ENCODE measurements at places on chromosomes 1 and 21.

DNA sequence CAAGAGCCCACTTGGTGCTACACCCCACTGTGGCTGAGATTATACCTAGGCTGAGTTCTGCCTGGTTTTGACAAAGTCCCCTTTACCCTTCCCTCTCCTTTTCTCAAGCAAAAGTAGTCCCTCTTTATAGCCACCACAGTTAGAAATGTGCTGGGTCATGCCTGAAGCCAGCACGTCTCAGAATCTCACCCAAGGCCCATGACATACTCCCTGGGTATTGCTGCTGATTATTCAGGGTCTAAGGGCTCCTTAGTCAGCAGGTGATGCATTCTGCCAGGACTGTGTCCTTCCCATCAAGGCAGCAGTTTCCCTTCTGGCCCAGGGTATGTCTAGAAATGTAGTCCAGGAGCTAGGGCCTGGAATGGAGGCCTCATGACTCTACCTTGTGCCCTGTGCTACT, 67.3 kb upstream of the COX20 start:
- DNase-seq: no peak

GRCh38 chr21:15241997-15242736, 177.4 kb upstream of the NRIP1 start:
- peak; percentile 91 for DNase-seq

DNA sequence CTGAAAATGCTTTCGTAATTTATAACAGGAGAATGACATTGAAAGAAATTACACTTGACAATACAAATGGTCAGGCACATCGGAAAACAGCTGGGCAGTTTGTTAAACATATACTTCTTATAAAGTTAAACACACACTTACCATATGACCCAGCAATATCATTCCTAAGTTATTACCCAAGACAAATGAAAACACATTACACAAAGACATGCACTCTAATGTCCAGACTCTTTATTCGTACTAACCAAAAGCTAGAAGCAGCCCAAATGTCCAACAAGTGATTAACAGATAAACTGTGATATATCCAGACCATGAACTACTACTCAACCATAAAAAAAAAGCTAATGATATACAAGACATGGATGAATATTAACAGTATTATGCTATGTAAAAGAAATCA, 8.5 kb downstream of the AKT3 start:
- DNase-seq: no peak

GRCh38 chr1:236023926-236024565, 40.8 kb downstream of the NID1 start:
- DNase-seq: no peak

- peak; percentile 31 for DNase-seq
Observed at GRCh38 chr1:50976111-50976889, 6.3 kb downstream of the CDKN2C start.

DNA sequence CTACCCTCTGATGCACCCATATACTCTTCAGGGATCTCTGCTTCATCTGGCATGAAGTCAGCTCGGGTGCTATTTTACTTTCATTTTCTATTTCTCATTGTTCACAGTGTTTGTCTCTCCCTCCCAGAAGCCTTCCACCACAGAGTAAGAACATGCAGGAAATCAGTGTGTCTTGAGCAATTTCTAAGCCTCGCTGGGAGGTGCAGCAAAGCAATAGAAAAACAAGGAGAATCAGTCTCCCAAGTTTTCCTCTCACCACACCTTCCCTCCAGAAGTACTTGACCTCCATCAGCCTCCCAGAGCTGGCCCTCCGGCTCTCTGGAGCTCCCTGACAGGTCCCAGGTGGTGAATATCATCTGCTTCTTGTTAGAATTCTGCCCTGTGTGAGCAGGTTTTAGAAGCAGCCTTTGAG, 594.7 kb upstream of the CAMK1G start:
- DNase-seq: no peak

- DNase-seq: peak; percentile 69
Observed at GRCh38 chr1:17304151-17304825, 3.7 kb upstream of the PADI4 start.

GRCh38 chr1:222588135-222588534, 1.6 kb downstream of the TAF1A start:
- no peak for DNase-seq

DNA sequence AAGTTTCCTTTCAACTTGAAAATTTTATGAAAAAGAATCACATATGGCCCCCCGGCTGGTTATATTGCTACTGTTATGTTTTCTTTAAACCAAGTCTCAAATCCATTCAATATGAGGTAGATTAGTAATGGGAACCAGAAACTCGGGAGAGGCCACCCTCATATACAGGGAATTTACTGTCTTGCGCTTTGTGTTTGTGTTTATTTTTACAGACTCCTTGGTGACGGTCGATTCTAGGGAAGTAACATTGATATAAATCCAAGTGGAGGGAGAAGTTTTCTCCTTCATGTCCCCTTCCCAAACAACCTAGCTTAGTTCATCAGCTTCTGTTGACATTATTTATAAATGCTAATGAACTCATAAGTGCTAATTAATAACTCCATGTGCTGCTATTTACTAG, 163.5 kb upstream of the LMO4 start:
- no peak for DNase-seq

DNA sequence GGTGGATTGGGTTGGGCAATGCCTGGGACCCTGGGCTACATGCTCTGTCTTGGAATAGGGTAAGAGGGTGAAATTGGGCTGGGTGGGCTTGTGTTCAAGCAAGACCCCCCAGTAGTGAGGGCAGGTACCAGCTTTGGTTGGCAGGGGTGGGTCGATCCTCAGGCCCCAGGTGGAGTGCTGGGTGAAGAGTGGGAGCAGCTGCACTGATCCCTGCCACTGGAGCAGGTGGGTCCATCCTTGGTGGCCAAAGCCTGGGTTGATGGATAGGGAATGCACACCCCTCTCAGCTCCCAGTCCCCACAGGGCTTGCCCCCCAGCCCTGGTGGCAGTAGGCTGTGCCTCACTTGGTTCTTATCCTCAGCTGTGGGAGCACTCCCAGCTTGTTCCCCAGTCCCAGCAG, 135.2 kb downstream of the PCBP3 start:
- DNase-seq: no peak

GRCh38 chr1:8026153-8026975, at the start of gene ERRFI1:
TSS of gene ERRFI1 (minus strand) at chr1:8026309. CDS start at chr1:8015619, 10,690 bp downstream.
- peak; percentile 97 for DNase-seq

GRCh38 chr1:62082456-62083363, 111.9 kb upstream of the L1TD1 start:
- peak; percentile 52 for DNase-seq

DNA sequence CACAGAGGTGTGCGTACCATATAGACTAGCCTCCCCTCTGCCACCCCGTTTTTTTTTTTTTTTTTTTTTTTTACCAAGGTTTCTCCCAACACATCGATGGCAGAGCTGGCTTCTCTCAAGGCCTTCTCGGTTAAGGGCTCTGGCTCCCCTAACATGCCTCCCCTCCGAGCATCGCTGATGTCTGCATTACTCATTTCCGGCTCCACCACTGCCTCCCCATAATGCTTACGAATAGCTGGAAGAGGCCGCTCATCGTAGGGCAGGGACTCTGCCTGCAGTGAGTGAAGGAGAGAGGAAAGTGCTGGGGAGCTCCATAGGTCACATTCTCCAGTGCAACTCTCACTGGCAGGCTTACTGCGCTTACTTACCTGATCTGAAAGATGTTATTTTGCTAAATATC, 20.6 kb downstream of the CEP104 start:
- no peak for DNase-seq

DNA sequence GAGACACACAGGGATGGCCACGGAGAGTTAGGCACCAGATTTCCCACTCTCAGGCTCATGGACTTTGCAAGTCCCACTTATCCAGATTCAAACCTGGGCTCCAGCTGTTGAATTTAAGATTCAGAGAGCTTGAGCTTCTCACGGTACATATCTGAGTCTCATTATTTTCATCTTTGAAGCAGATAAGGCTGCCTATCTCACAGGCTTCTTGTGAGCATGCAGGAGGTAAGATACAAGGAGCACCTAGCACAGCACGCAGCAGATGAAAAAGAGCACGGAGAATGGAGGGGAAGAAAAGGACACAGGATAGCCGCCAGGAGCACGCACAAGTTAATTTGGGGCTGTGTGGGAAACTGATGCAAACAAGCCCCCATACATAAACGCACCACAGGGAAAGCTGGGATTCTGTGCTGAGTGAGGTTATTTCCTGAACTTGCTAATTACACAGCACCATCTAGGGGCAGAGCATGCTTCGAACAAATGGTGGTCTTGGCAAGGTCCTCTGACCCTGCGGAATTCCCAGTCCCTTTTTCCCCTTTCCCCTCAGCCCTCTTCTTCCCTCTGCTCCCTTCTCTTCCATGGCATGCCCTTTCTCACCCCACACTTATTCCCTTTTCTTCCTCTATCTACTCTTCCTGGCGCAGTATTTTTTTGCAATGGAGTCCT, 134.7 kb upstream of the VANGL1 start:
- peak; percentile 47 for DNase-seq

DNA sequence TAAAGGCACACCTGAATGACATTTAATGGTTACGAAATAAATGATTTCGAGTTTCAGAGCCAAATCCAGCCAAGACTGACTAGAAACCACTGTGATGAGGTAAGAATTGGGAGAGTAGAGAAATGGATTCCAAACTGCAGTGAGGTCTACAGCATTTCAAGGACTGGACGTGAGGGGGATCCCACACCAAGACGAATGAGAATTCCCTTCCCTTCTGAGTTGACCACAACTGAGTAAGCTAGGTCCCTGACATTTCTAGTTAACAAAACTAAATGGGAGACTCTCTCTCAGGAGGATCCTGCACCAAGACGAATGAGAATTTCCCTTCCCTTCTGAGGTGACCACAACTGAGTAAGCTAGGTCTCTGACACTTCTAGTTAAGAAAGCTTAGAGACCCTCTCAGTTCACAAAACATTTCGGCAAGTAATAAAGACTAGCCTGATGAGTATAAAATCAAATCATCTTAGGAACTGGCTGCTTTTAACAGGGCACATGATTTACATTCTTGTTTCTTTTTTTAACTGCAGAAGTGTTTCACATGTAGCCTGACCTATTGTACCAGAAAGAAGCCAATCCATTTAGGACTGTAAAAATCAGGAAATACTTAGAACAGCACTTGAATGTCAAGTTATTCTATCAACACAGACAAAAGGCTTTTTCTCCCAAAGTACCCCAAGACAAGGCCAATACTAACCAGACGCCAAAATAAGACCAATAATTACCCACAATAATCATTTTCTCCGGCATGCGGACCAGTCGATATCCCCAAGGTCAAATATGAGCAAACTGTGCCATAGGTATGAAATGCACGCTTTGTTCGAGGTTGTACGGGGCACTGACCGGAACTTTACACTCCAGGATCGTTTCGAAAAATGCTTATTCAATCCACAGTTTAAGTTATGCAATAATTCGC, 1.4 kb upstream of the SPATA1 start:
- DNase-seq: no peak

- peak; percentile 76 for DNase-seq
Observed at GRCh38 chr1:46394108-46394871, at the start of gene FAAH. TSS of gene FAAH (plus strand) at chr1:46394317. CDS start at chr1:46394349, 32 bp downstream.

DNA sequence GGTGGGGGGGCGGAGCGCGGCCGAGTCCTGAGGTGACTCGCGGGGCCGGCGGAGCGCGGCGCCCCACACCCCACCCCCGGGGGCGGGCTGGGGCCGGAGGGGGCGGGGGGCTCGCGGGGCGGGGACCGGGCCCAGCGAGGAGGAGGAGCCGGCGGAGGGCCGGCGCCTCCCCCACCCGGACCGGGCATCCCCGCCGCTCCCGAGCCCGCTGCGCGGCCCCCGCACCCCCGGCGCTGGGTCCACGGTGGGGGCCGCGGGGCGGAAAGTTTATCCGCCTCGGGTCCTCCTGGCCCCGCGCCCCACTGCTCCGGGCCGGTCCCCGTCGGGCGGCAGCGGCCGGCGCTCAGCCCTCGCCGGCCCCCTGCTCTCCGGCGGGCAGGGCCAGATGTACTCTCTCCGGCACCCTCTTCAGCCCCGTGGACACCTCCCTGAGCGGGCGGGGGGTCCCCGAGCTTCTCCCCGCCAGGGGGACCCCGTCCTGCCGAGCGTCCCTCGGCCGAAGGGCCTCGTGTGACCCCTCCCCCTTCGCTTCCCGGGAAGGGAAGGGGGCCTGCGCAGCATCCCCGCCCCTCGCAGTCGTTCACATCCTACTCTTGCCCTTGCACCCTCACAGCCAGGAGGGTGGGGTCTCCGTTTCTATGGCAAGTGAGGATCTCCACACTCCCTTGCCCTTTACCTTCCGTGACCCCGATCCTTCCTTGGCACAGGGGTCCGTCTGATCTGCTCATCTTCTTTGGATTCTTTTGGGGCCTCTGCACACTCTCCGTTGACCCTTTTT, 663 bp downstream of the CAMTA1 start:
- peak; percentile 39 for DNase-seq

DNA sequence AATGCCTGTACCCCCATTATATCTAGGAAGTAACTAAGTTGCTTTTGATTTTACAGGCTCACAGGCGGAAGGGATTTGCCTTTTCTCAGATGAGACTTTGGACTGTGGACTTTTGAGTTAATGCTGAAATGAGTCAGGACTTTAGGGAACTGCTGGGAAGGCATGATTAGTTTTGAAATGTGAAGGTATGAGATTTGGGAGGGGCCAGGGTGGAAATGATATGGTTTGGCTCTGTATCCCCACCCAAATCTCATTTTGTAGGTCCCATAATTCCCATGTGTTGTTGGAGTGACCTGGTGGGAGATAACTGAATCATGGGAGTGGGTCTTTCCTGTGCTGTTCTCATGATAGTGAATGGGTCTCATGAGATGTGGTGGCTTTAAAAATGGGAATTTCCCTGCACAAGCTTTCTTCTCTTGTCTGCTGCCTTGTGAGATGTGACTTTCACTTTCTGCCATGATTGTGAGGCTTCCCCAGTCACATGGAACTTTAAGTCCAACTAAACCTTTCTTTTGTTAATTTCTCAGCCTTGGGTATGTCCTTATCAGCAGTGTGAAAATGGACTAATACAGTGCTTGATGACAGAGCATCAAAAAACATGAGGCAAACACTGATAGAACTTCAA, 1119.5 kb downstream of the PLA2G4A start:
- no peak for DNase-seq

- no peak for DNase-seq
Observed at GRCh38 chr1:25737130-25737529, 62.9 kb upstream of the SELENON start.

DNA sequence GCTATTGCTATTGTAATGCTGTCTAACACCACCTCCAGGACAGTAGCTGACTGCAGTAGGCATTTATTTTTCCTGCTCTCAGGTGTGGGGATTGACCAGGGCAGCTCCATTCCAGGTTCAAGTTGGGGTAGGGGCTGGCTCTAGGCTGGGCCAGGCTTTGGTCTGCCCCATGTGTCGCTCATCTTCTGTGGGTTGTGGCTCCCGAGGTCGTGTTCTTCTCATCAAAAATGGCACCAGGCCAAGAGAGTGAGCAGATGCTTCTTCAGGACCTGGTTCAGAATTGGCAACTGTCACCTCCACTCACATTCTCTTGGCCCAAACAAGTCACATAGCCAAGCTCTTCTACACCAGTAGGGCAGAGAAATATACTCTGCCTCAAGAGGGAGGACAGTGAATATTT, 133.7 kb downstream of the PTPRU start:
- no peak for DNase-seq
